ENCODE measurements at places on chromosomes 16 and 17. TPM values are rescaled to one million over a fixed set of nuclear protein-coding genes. Genes with fewer than 3 reads are reported as not detected.

KRTAP2-3 gene
- not detected for total RNA-seq

AOC3 gene
- 1.8 TPM for total RNA-seq

CBLN1 gene
- total RNA-seq = not detected

DNA sequence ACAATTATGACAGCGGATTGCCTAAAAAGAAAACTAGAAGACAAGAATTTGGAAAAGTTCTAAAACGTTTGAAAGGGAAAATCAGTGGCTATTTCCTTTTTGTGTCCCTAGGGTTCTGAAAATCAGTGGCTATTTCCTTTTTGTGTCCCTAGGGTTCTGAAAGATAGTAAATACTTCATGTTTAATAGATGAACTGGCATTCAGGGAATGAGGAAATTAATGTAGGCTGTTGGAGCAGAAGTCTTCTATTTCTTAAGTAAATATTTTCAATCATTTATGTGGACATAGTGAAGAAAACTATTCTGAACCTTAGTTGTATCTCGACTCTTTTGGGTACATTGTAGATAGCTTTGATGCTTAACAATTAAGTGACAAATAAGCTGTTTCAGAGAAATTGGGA is 78.9 kb downstream of the SHISA6 start:
- H3K4me3 ChIP-seq = no peak overlapping the region
- H3K4me1 ChIP-seq = no peaks in the 10 kb centered on the region
- no peaks in the 10 kb centered on the region for H3K27me3 ChIP-seq

DNA sequence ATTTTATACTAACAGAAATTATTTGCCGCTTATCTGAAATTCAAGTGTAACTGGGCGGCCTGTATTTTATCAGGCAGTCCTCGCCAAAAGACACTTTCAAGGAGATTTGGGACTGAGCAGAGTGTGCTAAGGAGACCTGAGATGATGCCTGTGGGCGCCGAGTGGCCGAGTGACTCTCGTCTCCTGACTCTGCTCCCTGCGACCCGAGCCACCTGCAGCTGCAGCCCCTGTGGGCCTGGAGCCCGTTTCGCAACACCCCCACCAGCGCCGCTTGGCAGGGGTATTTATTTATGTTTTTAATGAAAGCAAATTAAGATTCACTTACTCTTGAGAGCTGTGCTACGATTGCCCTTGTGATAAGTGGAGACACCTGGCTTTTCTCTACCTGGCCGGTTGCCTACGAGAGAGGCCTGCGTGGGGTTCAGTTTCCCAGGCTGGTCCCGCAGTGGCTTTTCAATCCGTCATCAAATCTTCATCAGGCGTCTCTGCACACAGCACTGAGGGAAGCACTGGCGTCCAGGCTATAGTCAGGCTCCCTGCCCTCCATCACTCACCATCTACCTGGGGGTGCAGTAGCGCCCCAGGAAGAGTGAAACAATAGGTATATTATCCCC is 124.0 kb downstream of the SEC14L1 start:
- no peaks in the 10 kb centered on the region for H3K4me1 ChIP-seq
- H3K27me3 ChIP-seq = no peaks in the 10 kb centered on the region
- DNase-seq = no peak
- H3K4me3 ChIP-seq = no peak overlapping the region
- no peaks in the 10 kb centered on the region for H3K36me3 ChIP-seq

DNA sequence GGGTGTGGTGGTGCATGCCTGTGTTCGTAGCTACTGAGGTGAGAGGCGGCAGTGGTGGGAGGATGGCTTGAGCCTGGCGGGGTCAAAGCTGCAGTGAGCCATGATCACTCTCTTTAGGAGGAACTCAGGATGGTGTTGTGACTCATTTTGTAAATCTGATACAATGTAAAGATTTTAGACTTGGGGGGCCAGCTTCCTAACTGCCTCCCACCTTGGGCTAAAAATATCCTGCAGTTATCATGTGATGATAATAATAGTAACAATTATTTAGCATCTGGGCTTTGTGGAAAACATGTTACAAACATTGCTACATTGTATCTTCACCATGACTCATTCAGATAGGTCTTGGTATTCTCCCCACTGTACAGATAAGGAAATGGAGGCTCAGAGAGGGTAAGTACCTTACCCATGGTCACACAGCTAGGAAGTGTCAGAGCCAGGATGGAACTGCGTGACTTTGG is 7.4 kb downstream of the CTNS start:
- H3K36me3 ChIP-seq = peaks cover 51% of the 10 kb centered on the region
- H3K4me1 ChIP-seq = peaks cover 36% of the 10 kb centered on the region
- peak overlapping the region; percentile 6 for H3K4me3 ChIP-seq
- DNase-seq = no peak
- no peaks in the 10 kb centered on the region for H3K27me3 ChIP-seq

DNA sequence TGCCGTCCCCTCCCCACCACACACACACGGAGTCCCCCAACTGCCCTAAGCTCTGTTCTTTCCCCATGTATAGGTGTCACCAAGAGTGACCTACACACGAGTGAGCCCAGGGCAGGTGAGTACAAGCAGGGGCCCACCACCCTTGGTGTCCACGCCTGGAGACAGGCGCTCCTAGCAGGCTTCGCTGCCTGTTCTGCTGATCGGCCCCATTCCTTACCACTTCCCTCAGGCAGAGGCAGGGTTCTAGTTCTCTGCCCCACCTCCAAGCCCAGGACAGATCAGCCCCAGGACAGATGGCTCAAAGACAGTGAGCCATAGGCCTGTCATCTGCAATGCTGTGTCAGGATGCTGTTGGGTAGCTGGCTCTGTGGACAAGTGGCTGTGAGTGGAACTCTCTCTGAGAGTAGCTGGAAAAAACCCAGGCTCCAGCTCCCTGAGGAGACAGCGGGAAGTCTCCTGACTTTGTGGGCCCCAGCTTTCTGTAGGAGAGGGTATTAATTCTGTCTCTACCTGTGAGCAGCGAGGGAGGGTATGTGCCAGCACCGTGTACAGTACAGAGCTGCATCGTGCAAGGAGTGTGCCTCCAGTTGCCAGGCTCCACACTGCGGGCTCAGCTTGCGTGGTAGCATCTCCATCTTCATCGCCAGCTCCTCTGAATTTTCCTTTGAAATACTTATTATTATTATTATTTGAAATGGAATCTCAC is 897 bp downstream of the TP53I13 start:
- peaks cover 31% of the 10 kb centered on the region for H3K36me3 ChIP-seq
- H3K4me3 ChIP-seq = peak overlapping the region; percentile 93
- DNase-seq = no peak
- peak overlapping the region; percentile 79 for H3K27ac ChIP-seq
- H3K27me3 ChIP-seq = no peaks in the 10 kb centered on the region
- peaks cover 21% of the 10 kb centered on the region for H3K4me1 ChIP-seq

DNA sequence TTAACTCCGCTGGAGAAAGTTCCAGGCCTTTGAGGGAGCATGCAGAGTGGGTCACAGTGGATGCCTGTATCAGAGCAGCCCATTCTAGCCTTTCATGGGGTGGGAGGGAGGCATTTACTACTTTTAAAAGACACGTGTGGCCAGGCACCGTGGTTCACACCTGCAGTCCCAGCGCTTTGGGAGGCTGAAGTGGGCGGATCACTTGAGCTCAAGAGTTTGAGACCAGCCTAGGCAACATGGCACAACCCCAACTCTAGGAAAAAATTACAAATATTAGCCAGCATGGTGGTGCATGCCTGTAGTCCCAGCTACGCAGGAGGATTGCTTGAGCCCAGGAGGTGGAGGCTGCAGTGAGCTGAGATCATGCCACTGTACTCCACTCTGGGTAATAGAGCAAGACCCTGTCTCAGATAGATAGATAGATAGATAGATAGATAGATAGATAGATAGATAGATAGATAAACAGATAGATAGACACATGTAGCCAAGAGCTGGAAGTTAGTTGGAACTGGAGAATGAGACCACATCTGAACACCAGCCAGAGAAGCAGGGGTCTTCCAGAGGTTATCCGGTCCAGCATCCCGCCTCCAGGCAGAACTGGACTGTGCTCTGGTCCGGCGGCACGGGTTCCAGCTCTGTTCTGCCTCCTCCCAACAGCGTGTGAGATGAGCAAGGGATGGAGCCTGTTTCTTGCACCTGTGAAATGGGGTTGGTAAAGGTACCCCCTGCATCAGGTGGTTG is 3.6 kb downstream of the ADCY7 start:
- peak overlapping the region; percentile 51 for H3K27ac ChIP-seq
- H3K27me3 ChIP-seq = no peaks in the 10 kb centered on the region
- peaks cover 21% of the 10 kb centered on the region for H3K36me3 ChIP-seq
- peak overlapping the region; percentile 48 for H3K4me3 ChIP-seq

DNA sequence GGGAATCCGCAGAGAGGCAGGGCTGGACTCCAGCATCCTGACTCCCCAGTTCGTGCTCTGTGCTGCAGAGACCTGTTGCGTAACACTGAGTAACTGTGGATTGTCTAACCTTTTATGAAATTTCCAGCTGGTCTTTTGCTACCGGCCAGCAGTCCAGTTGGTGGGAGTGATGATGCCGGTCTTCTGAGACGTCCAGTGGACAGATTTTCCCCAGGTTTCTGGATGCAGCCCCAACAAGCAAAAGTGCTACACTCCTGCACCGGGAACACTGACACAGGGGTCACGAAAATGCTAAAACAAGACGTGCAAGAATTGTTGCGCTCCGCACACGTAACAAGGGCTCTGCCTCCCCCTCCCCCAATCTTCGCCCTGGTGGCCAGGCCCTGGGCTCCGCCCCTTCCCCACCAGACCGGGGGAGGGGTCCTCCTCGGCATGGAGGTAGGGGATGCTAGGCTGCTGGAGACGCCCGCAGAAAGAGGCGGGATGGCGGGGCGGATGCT is 701 bp upstream of the MRC2 start:
- H3K4me3 ChIP-seq = peak overlapping the region; percentile 82
- H3K27ac ChIP-seq = no peak overlapping the region
- peaks cover 4% of the 10 kb centered on the region for H3K36me3 ChIP-seq
- no peak for DNase-seq
- H3K4me1 ChIP-seq = peaks cover 9% of the 10 kb centered on the region
- H3K27me3 ChIP-seq = peaks cover 38% of the 10 kb centered on the region

GRCh38 chr16:65015599-65015998 is 106.3 kb downstream of the CDH11 start:
- H3K36me3 ChIP-seq = no peaks in the 10 kb centered on the region
- DNase-seq = no peak
- H3K4me3 ChIP-seq = no peak overlapping the region
- H3K4me1 ChIP-seq = no peaks in the 10 kb centered on the region

DNA sequence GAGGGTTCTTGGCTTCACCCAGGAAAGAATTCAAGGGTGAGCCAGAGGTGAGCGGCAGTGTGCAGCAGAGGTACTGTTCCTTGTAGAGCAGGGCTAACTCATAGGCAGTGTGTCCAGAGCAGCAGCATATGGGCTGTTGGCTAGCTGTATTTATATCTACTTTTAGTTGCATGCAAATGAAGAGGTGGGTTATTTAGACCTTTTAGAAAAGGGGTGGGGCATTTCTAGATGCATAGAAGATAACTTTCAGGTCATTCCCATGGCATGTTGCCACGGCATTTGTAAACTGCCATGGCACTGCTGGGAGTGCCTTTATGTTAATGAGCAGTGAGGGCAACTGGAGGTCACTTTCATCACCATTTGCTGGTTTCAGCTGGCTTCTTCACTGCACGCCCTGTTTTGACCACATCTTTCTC is 141.0 kb downstream of the STX8 start:
- DNase-seq = no peak
- H3K36me3 ChIP-seq = no peaks in the 10 kb centered on the region
- H3K4me3 ChIP-seq = no peak overlapping the region
- H3K27ac ChIP-seq = no peak overlapping the region

DNA sequence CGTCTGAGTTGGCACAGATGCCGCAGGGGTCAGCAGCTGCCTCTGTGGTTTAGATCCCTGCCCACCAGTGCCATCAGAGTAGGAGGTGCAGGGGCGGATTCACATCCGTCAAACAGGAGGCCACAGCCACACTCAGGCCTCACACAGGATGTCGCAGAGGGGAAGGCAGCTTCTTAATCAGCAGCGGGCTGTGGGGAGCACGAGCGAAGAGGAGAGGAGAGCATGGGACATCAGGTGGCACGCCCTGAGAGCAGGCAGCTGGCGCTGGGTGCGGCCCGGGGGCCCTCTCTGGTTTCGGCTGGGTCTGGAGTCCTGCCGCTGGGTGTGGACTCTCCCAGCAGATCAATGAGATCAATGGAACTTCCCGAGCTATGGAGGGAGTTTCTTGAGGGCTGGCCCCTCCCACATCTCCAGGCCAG is 9.6 kb downstream of the LLGL2 start:
- peaks cover 14% of the 10 kb centered on the region for H3K4me1 ChIP-seq
- H3K4me3 ChIP-seq = peak overlapping the region; percentile 76
- DNase-seq = peak; percentile 88
- no peaks in the 10 kb centered on the region for H3K27me3 ChIP-seq
- H3K36me3 ChIP-seq = peaks cover 3% of the 10 kb centered on the region

GRCh38 chr17:66930933-66931332 is 33.6 kb upstream of the CACNG4 start:
- DNase-seq = no peak
- no peak overlapping the region for H3K27ac ChIP-seq
- no peak overlapping the region for H3K4me3 ChIP-seq
- H3K36me3 ChIP-seq = no peaks in the 10 kb centered on the region
- H3K4me1 ChIP-seq = no peaks in the 10 kb centered on the region
- H3K27me3 ChIP-seq = peaks cover 20% of the 10 kb centered on the region

DNA sequence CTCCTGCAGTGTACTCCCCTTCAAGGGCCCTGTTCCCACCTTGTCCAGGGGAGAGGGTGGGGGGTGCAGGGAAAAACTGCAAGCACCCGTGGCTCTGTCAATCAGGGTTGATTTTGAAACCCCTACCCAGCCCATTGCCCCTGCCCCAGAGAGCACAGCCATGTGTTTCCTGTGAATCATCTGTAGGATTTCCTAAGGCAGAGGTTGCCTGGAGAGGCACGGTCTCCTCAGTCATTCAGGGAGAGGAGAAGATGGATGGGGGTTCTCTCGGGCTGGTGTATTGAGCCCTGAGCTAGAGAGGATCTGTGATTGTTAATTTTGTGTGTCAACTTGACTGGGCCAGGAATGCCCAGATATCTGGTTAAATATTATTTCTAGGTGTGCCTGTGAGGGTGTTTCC is 3.5 kb upstream of the AGRP start:
- H3K27me3 ChIP-seq = no peaks in the 10 kb centered on the region
- H3K36me3 ChIP-seq = peaks cover 8% of the 10 kb centered on the region
- H3K4me1 ChIP-seq = peaks cover 18% of the 10 kb centered on the region
- H3K27ac ChIP-seq = no peak overlapping the region

GRCh38 chr16:13036600-13036999 is 135.2 kb downstream of the SHISA9 start:
- H3K36me3 ChIP-seq = no peaks in the 10 kb centered on the region
- DNase-seq = peak; percentile 80
- no peaks in the 10 kb centered on the region for H3K27me3 ChIP-seq
- H3K4me3 ChIP-seq = no peak overlapping the region

DNA sequence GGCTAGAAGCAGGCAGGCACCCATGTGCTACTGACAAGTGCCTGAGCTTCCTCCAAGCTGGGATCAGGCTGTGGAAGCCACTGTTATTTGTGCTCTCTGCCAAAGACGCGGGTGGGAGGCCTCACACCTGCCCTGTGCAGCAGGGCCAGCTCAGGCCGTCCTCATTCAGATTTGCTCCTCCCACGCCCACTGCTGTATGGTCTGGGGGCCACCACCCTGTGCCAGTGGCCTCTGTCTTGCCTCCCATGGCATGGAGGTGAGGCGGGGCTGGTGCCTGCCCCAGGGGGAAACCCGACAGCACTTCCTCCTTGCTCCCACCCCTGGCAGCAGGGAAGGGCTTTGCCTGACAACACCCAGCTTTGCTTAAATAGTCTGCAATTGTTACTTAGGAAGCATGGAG is 356.5 kb upstream of the CDH8 start:
- H3K4me1 ChIP-seq = no peaks in the 10 kb centered on the region
- no peaks in the 10 kb centered on the region for H3K36me3 ChIP-seq
- DNase-seq = no peak
